CD4-positive, alpha-beta T cell treated with Interleukin-6 for 4 hours (primary cell): ENCODE measurements at places on chromosomes 16 and 17.

- no peak for DNase-seq
Observed at GRCh38 chr16:49307176-49307575, 25.5 kb upstream of the CBLN1 start.

DNA sequence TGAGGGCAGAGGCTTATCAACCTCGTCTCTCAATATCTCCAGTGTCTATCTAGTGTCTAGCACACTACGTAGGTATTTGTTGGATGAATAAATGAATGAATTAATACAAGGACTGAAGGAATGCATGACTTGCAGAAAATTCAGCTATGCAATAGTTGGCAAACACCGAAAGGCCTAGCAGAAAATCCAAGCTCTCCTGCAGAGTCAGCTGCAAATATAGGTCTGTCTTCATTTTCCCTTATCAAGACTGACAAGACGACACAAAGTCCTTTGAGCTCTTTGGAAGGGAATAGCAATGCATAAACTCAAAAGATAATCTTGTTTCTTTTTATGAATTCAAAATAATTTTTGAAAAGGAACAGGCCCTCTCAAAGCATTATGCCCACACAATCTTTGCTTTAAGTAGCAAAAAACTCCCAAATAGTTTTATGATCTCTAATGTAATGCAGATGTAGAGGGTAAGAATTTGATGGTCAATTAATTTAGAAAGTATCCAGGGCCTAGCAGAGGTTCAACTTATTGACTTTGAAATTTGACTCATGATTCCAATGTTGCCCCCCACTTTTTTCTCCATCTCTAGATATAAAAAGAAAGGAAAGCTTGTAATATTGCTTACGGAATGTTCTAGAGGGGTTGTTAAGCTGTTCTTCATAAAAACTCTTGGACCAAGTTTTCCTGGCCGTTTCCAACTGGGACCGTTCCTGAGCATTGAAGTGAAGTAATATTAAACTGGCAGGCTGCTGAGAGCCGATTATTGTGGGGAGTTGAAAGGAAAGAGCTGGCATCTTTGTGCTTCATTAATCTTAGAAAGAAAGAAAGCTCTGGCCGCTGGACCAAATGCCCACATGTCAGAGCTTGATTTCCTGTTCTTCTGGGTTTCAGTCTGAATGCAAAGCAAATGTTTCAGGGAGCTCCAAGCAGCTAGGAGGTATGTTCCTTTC is 227.3 kb downstream of the HS3ST3A1 start:
- no peak for DNase-seq

- DNase-seq, result no peak
Observed at GRCh38 chr17:73432624-73433190, 120.9 kb upstream of the CDC42EP4 start.

- no peak for DNase-seq
Observed at GRCh38 chr16:28543072-28543471, 4.3 kb upstream of the NUPR1 start.

- DNase-seq, result no peak
Observed at GRCh38 chr16:85033171-85033570, 5.6 kb downstream of the KIAA0513 start.

GRCh38 chr17:36827081-36827480 is 110.2 kb upstream of the LHX1 start:
- no peak for DNase-seq

DNA sequence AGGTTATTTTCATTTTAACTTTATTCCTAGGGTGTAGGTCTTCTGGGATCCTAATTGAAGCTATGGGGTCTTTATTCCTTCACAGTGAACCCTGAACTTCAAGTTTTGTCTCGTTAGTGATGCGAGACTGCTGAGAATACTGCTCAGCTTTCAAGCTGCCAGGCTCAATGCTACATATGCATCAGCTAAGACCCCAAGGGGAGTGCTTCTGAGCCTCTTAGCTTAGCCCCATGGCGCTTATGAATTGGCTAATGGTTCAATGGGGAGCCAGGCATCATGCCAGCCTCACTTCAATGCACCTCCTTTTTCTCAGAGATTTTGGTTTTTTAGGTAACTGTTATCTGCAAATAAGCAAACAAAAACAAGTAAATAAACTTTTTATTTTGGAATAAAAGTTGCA is 94.1 kb upstream of the SIAH1 start:
- DNase-seq, result no peak

DNA sequence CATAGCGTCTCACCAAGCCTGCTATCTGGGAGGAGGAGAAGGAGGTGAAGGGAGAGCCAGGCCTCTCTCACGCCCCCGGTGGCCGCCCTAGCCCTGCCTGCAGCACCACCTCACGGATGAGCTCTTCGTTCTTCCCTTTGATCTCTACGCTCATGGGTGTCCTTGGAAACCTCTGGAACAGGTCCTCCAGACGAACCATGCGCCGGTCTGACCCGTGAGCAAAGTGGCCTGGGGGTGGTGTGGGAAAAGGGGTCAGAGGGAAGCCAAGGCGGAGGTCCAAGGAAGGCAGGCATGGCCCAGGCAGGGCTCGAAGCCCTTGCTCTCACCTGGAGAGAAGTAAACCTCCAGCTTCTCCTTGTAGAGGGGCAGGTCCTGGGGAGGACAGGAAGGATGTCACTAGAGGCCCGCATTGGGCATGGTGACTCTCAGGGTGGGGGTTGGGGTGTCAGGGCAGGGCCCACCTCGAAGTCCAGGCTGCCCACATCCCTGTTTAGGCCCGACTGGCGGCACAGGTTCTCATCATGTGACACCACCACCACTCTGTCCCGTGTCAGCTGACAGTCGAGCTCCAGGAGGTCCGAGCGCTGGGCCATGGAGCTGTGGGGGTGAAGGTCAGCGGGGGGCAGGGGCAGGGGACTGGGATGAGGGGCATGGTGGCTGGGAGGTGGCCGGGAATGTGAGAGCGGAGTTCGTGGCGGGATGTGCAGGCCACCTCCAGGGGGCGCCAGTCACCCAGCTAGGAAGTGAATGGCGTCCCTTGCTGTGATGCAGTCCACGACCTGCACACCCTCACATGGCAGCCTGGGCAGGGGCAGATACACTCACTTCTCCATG is 923 bp downstream of the GDPD3 start:
- peak; percentile 74 for DNase-seq

- DNase-seq, result no peak
Observed at GRCh38 chr17:4475001-4475400, 23.7 kb upstream of the SPNS2 start.

- no peak for DNase-seq
Observed at GRCh38 chr16:47162670-47163420, 19.1 kb upstream of the NETO2 start.

- DNase-seq, result no peak
Observed at GRCh38 chr17:38590988-38591758, 14.6 kb downstream of the SRCIN1 start.

- DNase-seq, result no peak
Observed at GRCh38 chr16:4593086-4593485, 21.6 kb downstream of the UBALD1 start.

- no peak for DNase-seq
Observed at GRCh38 chr16:72199761-72200337, 27.9 kb upstream of the PMFBP1 start.

DNA sequence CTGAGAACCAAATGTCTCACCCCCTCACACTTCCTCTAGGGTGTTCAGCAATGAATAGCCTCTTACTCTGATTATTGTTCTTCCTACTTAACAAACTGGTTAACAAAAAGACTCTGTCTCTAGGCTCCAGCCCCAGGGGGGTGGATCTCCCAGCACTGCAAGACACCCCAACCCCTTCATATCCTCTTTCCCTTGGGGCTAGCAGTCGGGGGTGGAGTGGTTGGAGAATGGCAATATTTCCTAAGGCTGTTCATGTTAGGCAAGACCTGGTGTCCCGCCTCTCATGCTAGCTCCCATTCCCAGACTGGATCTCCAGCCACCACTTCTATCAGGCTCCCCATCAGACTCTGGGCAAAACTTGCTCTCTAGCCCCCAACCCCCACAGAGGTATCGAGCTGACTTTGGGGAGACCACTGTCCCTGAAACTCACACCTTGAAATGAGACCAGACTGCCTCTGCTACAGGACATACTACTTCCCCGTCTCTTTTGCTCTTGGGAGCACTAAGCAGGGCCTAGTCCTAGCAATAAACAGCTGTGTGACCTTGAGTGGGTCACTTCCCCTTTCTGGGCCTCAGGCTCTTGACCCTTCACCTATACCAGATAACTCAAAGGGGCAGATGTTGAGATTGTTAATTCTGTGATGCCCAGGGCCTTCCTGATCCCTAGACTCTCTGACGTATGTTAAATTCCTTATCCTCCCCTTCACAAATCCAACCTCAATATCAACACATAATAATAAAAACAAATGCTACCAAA is 2.4 kb downstream of the SLC25A35 start:
- DNase-seq, result no peak

- no peak for DNase-seq
Observed at GRCh38 chr17:50262001-50262794, 12.1 kb upstream of the TMEM92 start.

- DNase-seq, result no peak
Observed at GRCh38 chr17:17952691-17953090, 19.5 kb downstream of the TOM1L2 start.
